ENCODE measurements at places on chromosomes 7 and 10.

- DNase-seq, result no peak
Observed at GRCh38 chr10:14822879-14823755, 14.7 kb downstream of the CDNF start.

GRCh38 chr7:106841896-106842390, 23.1 kb upstream of the PIK3CG start:
- DNase-seq, result no peak

DNA sequence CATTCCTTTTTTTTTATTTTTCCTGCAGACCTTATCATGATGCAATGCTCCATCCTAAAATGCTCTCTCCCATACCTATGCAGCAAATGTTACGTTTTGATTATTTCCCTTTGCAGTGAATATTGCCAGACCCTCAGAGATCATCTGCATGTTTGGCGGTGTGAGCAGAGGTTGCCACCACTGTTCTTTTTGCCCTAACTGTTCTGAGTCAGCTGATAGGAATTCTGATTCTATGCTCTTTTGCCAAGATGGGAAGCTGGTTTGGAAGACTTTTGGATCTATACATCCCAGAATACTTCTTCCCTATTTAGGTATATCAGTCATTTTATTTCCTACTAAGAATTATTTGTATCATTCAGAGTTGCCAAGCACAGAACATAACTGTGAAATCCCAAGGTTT, 130.5 kb downstream of the KLF6 start:
- DNase-seq, result no peak

DNA sequence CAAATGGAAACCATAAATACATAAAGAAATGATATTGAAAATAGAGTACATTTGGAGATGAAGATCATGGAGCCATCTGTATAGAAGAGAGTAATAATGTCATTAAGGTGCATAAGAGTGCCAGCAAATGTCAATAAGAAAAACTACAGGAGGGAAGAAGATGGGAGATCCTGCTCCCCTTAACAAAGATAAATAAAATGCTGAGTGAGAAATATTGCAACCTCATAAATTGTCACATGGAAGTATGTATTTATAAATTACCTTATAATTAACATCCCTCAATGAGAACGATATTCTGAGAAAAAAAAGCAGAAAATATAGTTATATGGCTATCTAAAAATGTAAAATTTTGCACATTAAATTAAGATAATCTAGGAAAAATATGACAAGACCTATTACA, 155.2 kb upstream of the PRSS1 start:
- no peak for DNase-seq

DNA sequence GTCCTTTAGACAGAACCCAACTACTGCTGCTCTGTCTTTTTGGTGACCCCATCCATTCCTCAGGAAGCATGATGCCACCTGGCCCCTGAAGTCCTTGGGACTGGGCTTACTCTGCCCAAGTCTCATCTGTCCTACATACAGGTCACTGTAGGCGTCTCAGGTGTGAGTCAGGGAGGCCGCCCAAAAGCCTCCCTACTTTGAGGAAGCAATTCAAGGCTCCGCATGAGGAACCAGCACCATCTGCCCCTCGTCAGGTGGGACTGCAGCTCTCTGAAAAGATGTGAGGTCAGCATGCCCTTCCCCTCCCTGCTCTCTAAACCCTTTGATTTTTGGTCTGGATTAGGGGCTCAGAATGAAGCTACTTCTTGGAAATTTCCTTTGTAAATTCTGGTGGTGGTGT, 354.8 kb downstream of the CXCL12 start:
- no peak for DNase-seq

GRCh38 chr7:29749701-29750321, 56.5 kb upstream of the WIPF3 start:
- no peak for DNase-seq

GRCh38 chr7:55552320-55553023, 19.8 kb downstream of the VOPP1 start:
- DNase-seq, result no peak

GRCh38 chr7:144049491-144049890, 743 bp downstream of the OR2A5 start:
- no peak for DNase-seq

GRCh38 chr7:99693427-99694200, 13.8 kb upstream of the CYP3A5 start:
- DNase-seq, result no peak

GRCh38 chr7:113175525-113176104, 57.3 kb upstream of the SMIM30 start:
- DNase-seq, result no peak

GRCh38 chr7:107754642-107755041, 10.7 kb downstream of the CBLL1 start:
- no peak for DNase-seq

GRCh38 chr7:55104712-55105433, 86.1 kb downstream of the EGFR start:
- DNase-seq, result no peak

DNA sequence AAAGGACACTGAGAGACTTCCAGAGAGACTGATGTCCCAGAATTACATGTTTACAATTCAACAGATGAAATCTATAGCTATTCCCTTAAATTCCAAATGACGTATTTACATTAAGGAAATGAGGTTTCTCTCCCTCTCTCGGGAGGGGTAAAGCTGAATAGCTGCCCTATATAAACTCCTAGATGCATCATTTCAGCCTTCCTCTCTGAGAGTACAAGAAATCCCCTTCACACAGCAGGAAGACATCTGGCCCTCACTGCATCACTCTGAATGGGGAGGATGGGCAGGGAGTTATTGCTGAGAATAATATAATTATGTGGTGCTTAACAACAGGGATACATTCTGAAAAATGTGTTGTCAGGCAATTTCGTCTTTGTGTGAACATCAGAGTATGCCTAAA, 11.0 kb downstream of the POT1 start:
- no peak for DNase-seq

DNA sequence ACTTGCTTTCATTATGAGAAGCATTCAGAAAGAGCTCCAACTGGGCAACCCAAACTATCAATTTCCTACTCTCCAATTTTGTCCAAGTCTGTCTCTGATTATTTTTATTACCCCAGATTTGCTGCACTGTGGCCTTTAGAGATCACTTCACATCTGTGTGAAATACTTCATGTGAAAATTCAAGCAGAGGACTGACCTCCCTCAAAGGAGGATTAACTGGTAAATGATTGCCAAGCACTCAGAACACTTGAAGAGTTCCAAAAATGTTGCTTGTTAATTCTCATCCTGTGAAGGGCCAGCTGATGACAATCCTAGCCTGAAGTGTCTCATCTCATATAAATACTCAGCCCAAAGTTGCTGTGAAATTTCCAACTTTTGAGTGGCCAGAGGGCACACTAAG, 182.8 kb upstream of the DGKB start:
- no peak for DNase-seq

GRCh38 chr10:54402576-54402975, 398.5 kb downstream of the PCDH15 start:
- no peak for DNase-seq

DNA sequence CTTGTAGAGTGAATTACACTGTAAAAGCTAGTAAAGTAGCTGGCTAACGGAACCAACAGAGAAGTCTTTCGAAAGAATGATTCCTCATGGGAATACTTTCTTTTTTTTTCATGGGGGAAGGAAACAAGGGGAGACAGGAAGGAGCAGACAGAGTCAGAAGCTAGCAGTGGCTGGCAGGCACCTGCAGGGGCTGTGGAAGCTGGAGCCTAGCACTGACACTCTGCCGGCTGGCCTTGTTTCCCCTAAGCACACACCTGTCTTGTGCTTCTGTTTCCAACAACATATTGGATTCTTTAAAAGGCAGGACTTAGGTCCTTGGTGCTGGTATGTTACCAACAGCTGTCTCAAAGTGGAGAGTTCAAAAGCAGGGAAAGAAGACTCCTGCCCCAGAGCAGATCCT, 24.7 kb downstream of the NOD1 start:
- no peak for DNase-seq

GRCh38 chr7:93228302-93228701, 2.0 kb upstream of the HEPACAM2 start:
- no peak for DNase-seq

DNA sequence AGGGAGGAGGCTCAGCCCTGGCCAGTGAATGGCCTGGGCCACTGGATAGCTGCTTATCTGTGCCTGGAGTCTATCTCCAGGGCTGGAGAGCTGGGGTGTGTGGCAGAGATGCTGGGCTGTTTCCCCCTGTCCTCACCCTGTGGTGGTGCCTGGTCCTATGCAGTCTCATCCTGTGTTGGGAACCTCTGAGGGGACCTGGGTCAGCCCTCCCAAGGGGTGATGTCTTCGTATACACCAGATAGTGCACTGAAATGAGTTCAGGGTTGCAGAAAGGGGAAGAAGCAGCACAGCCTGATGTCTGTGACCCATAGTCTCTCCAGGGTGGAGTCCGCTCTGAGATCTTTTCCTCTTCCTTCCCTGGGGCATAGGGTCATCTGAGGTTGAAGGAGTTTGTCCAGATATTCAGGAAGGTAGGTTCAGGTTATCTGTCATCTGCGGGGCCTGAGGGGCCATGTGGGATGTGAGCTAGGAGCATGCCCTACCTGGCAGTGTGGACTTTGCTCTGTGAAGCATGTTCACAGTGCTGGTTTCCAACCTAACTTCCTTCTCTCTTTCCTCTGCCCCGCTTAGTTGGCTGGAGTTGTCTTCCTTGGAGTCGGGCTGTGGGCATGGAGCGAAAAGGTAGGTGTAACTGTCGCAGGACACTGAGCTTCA, 33.4 kb upstream of the SH2D4B start:
- DNase-seq, result no peak

DNA sequence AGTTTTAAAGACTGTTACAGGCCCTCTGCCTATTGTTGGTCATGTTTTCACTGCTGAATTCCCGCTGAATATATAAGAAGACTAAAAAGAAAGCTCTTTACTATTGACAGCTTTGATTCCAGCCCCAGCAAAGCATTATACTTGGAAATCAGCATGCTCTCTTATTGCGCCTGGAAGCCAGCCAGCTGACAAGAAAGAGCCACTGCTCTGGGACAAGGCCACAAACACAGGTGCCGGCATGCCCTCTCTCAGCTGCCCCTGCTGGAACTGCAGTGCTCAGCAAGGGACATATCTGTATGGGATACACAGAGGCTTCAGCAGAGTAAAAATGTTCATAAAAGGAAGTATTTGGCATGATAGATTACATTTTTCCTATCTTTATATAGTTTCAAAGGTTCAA, 523.9 kb downstream of the ADRA2A start:
- DNase-seq, result no peak

GRCh38 chr10:101103430-101103829, 27.7 kb upstream of the TLX1 start:
- DNase-seq, result no peak

DNA sequence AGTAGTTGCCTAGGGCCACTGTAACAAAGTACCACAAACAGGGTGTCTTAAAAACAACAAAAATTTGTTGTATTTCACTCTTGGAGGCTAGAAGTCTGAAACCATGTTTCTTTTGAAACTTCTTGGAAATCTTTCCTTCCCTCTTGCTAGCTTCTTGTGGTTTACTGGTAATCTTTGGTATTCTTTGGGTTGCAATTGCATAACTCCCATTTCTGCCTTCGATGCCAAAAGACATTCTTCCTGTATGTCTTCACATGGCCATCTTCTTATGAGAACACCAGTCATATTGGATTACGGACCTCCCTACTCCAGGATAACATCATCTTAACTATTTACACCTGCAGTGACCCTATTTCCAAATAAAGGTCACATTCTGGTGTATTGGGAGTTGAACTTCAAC, 357.4 kb downstream of the PPP1R3A start:
- no peak for DNase-seq

- DNase-seq, result no peak
Observed at GRCh38 chr7:91126762-91127161, 137.5 kb upstream of the FZD1 start.

DNA sequence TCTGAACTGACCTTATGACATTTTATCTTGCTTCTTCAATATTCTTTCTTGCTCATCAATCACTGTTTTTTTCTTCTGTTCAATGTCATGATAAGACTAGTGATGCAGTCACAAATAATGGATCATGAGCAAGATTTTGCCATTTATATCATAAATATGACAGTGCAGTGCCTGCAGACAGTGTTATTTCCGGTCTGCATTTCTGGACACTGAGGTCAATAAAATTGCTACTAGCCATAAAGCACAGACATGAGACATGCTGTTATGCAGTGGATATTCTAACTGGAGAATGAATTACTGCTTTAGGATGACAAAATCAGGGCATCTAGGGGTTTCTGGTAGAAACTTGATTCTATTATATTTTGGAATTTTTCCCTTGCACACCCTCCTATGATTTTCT, 1509.7 kb upstream of the LRRTM3 start:
- DNase-seq, result no peak

GRCh38 chr10:113133497-113134115, 183.6 kb downstream of the TCF7L2 start:
- no peak for DNase-seq

GRCh38 chr7:34315032-34315431, 343.0 kb upstream of the NPSR1 start:
- DNase-seq, result no peak

- no peak for DNase-seq
Observed at GRCh38 chr10:131041441-131041840, 270.1 kb downstream of the TCERG1L start.

DNA sequence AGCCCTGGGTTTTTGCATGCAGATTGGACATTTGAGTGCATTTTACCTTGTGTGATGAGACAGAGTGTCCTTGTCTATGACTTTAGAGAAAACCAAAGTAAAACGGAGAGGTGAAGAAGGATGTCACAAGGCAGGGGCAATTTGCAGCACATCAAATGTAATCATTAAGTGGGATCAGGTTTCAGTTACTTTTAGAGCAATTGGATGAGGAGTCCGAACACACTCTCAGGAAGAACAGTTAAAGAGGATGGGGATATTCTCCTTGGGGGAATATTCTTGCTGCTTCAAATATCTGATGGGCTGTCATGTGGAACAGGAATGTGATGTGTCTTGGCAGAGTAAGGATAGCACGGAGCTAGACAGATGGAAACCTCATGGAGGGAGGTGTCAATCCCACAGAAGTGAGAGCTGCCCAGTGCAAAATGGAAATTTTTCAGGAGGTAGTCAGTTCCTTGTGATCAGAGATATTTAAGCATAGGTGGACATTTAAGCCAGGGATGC, 757 bp downstream of the RAB19 start:
- DNase-seq, result no peak

DNA sequence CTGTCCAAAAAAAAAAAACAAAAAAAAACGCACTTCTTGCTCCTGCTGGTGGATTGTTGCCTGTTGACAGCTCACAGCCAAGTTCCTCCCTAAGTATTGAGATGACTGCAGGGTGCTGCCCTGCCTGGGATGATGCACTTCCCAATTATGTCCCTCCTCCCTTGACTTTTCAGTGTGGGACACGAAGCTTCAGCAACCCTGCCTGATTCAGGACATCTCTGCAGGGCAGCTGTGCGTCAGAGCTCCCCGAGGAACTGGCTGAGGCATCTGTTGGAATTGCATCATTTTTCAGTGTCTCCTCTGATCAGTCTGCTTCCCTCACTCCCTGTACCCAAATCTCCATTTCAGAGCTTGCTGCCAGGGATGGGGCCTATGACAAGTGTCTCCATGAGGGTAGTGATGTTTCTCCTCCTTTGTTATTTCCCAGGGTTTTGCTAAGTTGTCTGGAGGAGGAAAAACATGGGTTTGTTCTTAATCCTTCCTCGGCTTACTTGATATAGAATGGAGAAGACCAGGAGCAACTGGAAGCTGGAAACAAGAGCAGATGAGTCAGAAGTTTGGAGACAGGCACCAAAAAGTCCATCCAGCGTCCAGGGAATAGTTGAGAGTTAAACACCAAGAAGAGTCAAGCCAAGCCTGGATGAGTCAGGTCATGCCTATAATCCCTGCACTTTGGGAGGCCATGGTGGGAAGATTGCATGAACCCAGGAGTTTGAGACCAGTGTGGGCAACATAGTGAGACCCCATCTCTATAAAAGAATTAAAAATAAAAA, 355.1 kb downstream of the GALNT17 start:
- no peak for DNase-seq

GRCh38 chr7:94336009-94336408, 58.7 kb upstream of the COL1A2 start:
- no peak for DNase-seq
